Upper lobe of left lung (tissue), 6 donors: ENCODE measurements at places on chromosomes 7 and 10. TPM values are rescaled to one million over a fixed set of nuclear protein-coding genes. Genes with fewer than 3 reads are reported as not detected.

DNA sequence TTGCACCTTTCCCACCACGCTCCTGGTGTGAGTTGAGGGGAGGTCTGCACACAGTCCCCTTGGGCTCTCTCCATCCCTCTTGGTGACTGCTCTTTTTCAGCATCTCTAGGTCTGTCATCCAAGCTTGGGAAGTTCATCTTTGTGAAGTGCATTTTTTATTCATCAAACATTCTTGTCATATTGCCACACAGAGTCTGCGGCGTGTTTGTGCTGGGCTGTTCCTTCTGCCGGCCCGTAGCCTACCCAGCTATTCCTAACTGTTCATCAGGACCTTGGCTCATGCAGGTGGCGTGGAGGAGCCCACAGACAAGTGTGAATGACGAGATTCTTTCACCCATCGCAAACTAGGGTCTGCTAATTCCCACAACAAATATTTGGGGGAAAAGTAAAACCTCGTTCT, 164.8 kb downstream of the RTKN2 start:
- DNase-seq = no peak
- no peak overlapping the region for H3K27ac ChIP-seq
- no peaks in the 10 kb centered on the region for H3K36me3 ChIP-seq
- H3K27me3 ChIP-seq = no peaks in the 10 kb centered on the region
- H3K4me1 ChIP-seq = peaks cover 6% of the 10 kb centered on the region

DNA sequence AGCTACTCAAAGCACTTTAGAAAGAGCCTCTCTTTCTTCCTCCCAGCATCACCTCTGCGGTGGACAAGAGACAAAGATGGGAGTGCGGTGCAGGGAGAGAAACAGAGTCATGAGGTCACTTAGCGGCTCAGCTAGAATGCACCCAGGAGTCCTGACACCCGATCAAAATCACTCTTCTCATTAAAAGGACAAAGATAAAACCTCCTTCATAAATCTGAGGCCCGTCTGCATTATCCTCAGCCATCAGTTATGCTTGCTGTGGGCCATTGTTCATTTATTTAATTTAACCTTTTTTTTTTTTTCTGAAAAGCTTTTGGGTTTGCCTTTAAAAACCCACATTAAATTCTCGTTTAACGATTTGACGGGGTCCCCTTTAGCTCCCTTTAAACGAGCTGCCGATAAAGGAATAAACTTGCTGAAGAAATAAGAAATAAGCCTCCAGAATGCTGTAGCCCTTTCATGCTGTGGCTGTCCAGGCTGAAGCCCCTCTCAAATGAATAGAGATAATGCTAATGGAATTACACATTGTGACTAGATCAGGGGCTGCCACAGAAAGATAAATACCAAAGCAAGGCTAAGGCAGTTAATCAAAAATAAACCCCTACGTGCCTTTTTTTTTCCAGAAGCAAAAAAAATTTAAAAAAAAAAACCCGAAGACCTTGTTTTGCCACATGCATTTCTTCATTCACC, 16.1 kb upstream of the PLXNA4 start:
- DNase-seq = no peak
- no peak overlapping the region for H3K27ac ChIP-seq
- H3K27me3 ChIP-seq = no peaks in the 10 kb centered on the region
- H3K36me3 ChIP-seq = no peaks in the 10 kb centered on the region

DNA sequence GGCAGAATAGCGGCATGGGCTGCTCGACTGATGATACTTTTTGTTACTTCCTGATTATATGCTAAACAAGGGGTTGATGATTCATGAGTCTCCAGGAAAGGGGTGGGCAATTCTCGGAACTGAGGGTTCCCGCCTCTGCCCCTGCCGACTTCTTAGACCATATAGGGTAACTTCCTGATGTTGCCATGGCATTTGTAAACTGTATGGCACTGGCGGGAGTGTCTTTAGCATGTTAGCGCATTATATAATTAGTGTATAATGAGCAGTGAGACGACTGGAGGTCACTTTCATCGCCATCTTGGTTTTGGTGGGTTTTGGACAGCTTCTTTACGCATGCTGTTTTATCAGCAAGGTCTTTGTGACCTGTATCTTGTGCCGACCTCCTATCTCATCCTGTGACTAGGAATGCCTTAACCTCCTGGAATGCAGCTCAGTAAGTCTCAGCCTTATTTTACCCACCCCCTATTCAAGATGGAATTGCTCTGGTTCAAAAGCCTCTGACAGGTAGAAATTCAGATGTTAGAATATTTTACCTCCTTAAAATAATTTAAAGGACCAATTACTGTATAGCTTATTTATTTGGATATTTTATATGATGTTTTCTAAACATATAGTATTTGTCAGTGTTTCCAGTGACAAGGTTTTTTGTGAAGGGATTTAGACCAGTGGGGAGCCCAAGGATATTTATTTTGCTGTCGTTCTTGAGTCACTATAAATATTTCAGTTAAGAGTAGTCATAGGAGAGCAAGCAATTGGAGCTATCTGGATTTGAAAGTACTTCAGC, 90.1 kb upstream of the PIK3CG start:
- no peaks in the 10 kb centered on the region for H3K36me3 ChIP-seq
- no peak for DNase-seq
- no peaks in the 10 kb centered on the region for H3K27me3 ChIP-seq
- H3K4me1 ChIP-seq = no peaks in the 10 kb centered on the region

GRCh38 chr10:8133146-8133545, 78.7 kb downstream of the GATA3 start:
- no peaks in the 10 kb centered on the region for H3K4me1 ChIP-seq
- H3K4me3 ChIP-seq = no peak overlapping the region
- H3K27me3 ChIP-seq = no peaks in the 10 kb centered on the region
- H3K36me3 ChIP-seq = no peaks in the 10 kb centered on the region
- H3K27ac ChIP-seq = no peak overlapping the region
- DNase-seq = no peak

The CTNNA3 gene
- total RNA-seq = 0.20 TPM
